ENCODE measurements at places on chromosomes 7 and 10.

DNA sequence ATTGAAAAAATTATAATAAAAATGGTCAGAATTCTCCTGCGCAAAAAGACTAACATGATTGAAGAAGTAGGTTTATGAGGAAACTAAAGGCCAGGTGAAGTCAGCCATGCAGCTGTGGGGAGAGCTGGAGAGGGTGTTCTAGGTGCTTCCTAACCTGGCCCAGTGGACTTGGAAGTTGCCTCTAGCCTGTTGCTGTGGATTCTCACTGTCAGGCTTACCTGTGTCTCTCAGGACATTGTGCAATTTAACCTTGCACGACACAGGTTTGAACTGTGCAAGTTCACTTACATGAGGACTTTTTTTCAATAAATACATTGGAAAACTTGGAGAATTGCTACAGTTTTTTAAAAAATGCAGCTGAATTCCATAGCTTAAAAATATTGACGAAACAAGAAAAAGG is 266.4 kb downstream of the CXCL12 start:
- DNase-seq: no peak

- DNase-seq: no peak
These were observed 64.1 kb upstream of the EEPD1 start for GRCh38 chr7:36088966-36089365.

- DNase-seq: no peak
These were observed 19.4 kb upstream of the CDC14C start for GRCh38 chr7:48904975-48905374.

GRCh38 chr10:75233444-75234016 is 2.2 kb downstream of the COMTD1 start:
- DNase-seq: no peak

DNA sequence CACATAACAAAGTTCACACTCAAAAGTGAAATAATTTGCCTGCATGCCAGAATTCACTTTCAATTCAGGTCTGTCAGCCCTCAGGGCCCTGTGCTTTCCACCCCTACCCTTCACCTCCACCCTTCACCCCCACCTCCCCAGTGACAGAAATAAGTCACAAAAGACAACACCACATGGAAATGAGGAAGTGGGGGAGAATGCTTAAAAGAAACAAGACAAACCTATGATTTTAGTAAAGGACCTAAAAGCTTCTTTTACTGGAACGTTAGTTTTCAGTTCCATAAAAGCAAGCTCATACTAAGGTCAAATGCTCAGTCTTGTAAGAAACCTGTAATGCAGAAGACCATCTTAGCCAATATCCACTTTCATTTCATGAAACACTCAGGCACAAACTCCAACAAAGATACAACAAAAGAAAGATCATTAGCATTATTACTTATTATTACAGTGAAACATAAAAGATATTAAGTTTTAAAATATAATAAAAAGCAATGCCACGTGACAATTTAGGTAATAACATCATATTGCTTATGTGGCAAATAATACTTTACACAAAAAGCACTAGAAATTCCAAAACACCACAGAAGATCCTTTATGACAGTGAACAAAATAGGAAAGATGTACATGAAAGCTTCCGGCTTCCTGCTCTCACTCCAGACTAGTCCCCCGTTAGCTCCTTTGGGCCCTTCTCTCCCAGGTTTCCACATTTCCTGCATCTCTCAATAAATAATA is 112.1 kb downstream of the LMBR1 start:
- DNase-seq: no peak

- no peak for DNase-seq
These were observed 594.5 kb upstream of the DPP6 start for GRCh38 chr7:153457746-153458145.

- DNase-seq: no peak
These were observed 60.1 kb downstream of the ZMIZ1 start for GRCh38 chr10:79128923-79129305.

DNA sequence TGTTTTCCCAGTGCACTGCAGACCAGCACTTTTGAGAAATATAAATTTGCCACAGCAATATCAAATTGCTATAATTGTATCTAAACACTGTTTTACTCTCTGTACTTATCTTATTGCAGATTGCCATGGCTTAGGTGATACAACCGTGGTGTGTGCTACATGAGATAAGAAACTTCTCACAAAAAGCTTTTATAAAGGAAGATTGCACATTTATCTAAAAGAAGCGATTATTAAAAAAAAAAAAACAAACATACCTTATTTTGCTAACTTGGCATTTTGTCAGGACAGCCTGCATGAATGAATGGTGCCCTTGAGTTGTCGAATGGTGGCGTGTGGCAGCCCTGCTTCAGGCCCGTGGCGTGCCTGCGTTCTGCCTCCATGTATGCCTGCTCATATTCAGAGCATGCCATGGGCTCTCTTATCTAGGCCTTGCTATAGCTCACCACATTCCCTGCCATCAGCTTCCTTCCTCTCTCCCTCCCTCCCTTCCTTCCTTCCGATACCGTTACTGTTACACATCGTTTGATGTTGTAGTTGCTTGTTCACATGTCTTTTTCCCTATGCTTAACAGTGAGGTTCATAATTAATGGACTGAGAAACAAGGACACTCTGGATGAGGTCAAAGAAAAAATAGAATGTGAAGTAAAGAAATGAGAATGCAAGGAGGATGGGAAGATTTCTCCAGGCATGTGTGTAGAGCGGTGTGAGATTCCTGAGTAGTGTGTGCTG is 34.9 kb downstream of the PRKAR2B start:
- no peak for DNase-seq

GRCh38 chr10:11563936-11564335 is 47.5 kb downstream of the USP6NL start:
- no peak for DNase-seq

DNA sequence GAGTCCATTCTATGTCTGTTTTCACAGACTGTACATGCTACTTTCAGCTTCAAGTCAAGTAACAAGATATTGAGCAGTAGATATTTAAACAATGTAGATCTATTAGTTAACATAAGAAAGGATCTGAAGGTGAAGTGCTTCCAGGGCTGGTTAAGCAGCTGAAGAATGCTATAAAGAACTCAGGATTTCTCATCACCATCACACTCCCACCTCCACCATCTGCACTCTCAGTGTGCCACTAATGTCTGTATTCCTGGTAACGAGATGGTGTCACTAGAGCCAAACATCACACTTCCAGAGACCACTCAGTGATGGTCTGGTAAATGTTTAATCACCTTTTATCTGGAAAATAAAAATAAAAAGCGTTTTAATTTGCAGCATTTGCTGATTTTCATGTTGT is 224.0 kb upstream of the FERD3L start:
- DNase-seq: no peak

GRCh38 chr7:12942609-12943008 is 255.2 kb downstream of the ARL4A start:
- DNase-seq: no peak

DNA sequence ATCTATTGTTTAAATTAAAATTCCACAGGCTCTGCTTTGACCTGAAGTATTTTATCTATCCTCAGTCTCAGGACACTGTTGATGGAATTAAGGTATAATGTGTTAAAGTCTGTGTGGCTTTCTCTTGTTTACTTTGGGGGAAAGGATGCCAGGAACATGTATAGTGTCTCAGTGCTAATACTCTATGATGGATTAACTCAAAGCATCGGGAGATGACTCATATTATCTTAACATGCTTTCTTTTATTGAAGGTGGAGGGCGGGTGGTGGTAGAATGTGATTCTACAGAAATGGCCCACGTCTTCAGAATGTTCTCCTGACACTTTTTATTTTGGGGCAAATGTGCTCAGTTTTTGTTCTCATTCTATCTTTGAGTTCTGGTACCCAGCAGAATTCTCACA is 189.0 kb downstream of the ANKRD30A start:
- DNase-seq: no peak

DNA sequence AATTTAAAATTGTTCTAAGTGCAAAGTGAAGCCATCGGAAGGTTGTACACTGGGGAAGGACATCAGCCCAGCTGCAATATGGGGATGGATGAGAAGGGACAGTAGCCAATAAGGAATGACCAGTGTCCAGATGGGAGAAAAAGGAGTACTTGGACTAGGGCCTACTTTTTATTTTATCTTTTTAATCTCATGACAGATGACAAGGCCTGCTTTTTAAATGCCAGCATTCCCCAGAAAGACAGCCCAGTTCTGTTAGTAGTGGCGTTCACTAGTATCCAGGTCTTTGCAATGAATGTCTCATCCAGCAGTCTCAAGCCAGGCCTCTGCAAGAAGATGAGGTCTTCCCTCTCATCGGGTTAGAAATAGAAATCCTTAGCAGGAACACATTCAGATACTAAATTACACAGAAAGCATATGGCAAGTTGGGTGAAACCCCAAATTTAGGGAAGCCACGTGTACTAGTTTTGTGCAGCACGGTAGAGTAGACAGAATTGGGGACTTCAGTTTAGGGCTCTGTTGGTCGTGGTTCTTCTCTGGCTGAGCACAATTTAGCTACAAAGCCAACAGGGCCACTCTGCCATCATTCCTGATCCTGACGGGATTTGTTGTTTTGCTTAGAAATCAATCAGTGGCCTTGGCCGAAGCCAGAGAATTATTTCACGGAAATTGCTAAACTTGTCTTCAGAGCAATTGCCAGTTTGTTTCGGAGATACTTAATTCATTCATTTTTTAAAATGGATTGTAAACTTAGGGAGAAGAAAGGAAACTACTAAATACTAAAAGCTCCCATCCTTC is 227.8 kb downstream of the ARHGAP21 start:
- no peak for DNase-seq

DNA sequence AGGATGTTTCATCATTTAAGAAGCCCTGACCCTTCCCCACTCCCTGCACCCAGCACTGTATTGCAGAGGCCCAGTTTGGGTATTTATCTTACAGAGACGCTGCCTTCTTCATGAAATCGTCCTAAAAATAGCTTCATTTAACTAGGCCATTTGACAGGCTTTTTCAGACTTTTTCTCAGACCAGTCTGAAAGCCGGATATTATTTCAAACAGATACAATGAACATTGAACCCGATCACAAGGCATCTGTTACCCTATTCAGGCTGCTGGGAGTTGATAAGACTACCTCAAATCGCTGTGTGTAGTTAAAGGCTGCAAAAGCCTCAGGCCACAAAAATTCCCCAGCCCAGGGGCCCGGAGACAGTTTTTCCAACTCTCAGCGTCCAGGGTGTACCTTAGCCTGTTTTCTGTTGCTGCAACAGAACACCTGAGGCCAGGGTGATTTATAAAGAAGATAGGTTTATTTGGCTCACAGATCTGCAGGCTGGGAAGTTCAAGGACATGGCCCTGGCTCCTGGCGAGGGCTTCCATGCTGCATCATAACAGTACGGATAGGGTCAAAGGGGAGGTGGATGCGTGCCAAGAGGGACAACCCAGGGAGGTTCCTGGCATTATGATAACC is 130.7 kb upstream of the SH2B2 start:
- DNase-seq: no peak

DNA sequence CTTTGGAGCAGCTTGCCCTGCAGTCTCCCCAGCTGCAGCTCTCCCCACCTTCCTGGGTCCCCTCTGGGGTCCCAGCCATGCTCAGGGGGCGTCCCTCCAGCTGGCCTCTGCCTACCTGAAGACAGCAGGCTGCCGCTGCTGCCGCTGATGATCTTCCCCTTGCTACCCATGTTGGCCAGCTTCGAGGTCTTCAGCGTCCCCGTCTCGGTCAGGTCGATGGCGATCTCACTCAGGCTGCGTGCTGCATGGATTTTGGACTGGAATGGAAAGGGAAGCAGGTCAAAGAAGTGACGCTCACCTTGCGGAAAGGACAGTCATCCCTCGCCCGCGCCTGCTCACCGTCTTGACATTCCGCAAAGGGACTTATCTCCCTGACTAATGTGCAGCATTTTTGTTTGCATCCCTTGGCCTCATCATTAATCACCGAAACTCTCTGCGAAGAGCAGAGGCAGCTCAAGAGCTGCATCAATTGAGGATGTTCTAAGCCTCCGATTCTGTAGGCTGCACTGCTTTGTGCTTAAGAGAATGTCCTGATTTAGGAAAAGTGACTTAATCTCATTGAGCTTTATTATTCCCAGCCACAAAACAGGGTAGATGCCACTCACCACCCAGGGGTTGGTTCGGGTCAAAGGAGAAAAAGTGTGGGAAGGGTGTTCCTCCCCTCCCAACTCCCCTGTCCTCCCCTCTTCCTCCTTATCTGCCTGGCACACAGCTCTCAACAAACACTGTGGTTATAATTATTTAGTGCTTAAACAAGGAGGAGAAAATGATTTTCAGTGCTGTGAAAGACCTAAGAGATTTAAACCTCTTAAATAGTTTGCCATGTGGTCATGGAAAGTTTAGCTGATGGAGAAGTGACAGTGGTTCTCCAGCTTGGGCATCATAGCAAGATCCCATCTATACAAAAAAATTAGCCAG is 107.3 kb downstream of the PRPF18 start:
- no peak for DNase-seq

DNA sequence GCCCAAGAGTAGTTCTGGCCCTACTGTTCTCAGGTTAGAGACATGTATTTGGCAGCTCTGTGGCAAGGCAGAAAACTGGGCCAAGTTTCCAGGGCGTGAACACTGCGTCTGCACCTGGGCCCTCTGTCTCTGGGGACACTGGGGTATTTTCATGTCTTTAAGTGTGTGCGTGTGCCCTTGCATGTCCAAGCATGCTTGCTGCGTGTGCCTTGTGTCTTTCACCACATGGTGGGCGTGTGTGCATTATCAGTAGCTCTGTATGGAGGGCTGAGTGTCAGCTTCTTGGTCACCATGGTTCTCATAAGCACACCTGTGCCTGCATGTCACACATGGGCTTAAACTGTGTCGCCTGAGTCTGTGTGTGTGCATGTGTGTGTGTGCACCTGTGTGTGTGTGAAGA is 69.3 kb downstream of the HIPK2 start:
- no peak for DNase-seq

DNA sequence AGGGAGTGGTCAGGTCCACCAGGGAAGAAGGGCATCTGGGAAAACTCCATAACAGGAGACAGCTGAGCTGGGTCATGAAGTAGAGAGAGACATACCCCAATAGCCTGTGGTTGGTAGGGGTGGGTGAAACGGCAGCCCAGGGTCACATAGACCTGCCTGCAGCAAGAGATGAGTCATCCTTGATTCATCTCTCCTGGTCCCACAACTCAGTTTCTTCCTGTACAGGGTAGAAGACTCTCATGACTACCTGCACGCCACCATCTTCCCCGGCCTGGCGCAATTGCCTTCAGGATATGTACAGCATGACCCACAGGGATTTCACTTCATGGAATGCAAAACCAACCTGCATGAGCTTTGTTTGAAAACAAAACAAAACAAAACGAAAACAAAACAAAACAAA is 45.1 kb upstream of the ADAM12 start:
- DNase-seq: no peak

GRCh38 chr10:93465806-93466675 is 16.1 kb downstream of the MYOF start:
- peak; percentile 74 for DNase-seq

DNA sequence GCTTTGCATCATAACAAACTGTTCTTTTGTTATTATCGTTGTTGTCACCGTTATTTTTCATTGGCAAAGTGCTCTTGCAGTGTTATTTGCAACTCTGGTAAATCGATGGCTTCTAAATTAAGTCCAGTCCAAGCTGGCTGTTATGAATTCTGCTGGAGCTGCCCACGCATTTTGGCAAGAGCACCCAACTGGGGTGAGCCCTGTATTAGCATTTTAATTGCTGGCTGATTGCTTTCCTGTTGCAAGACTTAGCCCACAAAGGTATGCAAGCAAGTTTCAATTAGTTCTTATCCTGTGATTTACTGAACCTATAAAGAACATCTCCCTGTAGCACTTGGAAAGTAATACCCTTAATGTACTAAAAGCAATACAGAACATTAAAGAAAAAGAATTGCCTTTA is 226.8 kb downstream of the ACTR3B start:
- DNase-seq: no peak

- DNase-seq: no peak
These were observed 26.4 kb downstream of the PARP12 start for GRCh38 chr7:140036224-140036962.
